ENCODE measurements at places on chromosomes 4 and X.

GRCh38 chr4:80367737-80368136, 32.2 kb downstream of the CFAP299 start:
- no peak for DNase-seq

- DNase-seq, result no peak
Observed at GRCh38 chr4:158714937-158715336, 8.3 kb downstream of the PPID start.

DNA sequence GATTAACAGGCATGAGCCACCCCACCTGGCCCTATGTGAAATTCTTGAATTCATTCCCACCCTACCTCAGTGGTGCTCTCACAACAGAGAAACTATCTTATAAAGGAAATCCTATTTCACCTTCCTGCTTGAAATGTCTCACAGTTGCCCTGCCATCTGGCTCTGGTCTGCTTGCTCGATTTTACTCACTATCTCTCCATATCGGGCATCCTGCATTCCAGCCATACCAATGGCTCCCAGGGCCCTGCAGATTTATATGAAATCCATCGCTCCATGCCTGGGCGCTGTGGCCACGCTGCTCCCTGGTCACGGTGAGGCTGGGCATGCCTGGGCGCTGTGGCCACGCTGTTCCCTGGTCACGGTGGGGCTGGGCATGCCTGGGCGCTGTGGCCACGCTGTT, 15.8 kb downstream of the SORBS2 start:
- no peak for DNase-seq

DNA sequence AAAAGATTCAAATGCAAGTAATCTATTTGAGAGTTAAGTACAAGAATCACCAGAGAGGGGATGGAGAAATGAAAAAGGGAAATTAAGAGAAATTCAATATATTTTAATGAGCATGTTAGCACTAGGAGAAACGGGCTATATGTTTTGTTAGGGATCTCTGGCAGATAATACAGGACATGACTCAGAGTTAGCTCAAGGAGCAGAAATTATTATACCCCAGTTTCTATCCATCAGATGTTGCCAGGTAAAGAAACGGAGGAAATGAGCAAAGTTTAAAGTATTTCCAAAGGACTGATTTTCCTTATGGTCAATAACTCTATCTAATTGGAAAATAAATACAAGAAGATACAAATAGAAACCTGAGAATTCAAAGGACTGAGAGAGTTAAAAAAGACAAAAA, 867.6 kb downstream of the TRAM1L1 start:
- no peak for DNase-seq

Data from NCI-H446 treated with DMSO at 0.1 percent for 48 hours (cell line).